ENCODE measurements at places on chromosomes 6 and 20. TPM values are rescaled to one million over a fixed set of nuclear protein-coding genes. Genes with fewer than 3 reads are reported as not detected.
A peak's percentile ranks its signal among the peaks of the same experiment; 100 is the strongest.

DNA sequence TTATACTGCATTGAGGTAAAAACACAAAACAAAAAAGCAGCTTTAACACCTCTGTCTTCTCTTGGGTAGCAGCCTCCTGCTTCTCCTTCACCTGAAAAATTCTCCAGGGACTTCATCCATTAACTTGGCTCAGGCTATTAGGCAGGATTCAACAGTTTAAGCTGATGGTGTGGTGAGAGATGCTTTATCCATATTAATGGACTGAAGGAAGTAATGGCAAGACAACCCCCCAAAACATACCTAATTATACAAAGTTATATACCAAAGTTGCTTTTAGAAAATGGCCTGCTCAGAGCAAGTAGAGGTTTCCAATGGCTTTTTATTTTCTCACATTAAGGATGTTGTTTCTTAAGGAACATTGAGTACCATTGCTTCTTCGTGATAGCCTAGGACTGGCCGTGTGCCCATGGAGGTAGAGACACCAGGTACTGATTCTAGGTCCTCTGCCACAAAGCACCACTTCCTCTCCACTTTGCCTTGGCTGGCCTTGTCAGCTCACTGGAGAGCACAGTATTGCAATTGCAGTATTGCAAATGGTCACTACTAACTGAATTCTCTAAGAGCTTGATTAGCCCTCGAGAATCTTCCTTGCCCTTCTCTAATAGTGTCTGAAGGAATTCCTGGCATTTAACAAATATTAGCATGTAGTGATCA is 7.3 kb downstream of the EDN1 start:
- ATAC-seq: no peak

The PLAGL1 gene
- 26.3 TPM for total RNA-seq

GRCh38 chr6:129206821-129207220 is 323.9 kb downstream of the LAMA2 start:
- ATAC-seq: no peak

DNA sequence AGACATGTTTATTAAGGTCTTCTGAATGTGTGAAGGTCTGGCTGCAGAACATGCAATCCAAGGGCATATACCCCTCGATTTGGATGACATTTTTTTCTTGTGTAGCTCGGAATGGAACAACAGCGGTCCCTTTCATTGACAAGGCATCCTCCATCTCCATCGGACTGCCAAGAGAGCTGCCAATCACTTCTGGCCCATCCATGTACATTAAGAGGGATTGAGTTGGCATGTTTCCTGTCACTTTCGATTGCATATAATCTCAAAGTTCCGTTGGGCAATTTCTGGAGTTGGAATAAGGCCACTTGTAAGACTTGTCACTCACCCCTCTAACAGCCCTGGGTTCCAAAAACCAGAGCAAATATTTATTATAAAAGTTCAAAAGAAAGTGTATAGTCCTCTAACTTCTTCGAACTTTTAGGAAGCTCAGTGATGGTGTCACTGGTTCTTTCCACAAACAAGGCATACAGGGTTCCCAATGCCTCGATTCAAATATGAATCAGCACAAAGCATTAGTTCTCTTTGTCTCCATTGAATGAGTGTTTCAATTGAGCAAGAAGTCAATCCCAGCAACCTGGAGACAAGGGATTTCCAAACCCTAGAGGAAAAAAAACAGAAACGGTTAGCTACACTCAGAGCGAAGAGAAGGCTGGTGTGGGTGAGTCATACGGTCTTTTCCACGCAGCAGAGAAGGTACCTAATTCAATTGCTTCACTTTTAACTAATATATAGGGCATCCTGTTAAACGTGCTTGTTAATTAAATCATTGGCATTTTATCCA is 10.9 kb downstream of the ZNF217 start:
- ATAC-seq: peak; percentile 80

DNA sequence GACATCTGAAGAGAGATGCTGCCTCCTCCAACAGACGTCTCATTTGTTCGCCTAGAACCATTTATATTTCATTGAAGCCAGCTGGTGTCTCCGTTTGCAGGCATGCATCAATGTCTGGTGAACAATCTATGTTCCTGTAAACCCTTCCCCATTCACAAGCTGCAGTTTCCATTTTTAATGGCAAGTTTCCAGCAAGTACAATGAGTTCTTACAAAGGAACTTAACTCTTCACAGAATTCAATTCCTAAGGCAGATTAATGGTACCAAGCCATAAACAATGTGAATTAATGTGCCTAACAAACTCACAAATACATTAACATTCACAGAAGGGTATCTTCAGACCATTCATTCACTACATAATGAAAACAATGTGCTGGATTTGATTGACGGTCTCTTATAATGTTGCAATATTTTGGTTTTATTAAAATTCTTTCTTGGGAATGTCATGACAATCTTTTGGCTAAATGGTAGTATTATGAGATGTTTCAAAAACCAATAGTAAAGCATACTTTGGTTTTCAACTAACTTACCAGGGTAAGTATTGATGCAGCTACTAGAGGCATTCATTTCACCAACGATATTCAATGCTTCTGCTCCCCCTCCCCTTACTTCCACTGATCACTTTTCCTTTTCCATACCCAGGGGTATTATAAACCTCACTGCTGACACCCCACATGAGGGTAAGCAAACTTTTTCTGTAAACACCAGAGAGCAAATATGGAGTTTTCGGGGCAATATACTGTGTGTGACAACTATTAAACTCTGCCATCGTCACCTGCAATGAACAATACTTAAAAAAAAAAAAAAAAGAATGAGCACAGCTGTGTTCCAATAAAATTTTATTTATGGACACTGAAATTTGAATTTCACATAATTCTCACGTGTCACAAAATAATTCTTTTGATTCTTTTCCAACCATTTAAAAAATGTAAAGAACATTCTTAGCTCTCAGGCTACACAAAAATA is 4.2 kb downstream of the AKIRIN2 start:
- ATAC-seq: no peak
